Stimulated activated CD8-positive, alpha-beta memory T cell treated with anti-CD3 and anti-CD28 coated beads, Interleukin-4, amount 100 ng/mL, for 4 hours (primary cell): ENCODE measurements at places on chromosomes 2 and 18.

DNA sequence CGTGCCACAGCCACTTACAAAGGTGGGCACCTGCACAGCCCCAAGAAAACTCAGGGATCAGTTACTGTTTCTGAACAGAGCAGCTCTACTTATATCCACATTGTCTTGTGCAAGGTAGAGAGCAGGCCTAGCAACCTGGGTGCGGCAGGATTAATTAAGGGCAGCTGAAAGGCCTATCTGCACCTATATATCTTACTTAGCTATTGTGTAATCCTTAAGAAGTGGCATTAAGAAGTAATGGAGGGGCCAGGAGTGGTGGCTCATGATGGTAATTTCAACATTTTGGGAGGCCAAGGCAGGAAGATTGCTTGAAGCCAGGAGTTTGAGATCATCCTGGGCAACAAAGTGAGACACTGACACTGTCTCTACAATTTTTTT is 12.8 kb upstream of the ARL5A start:
- no peak for DNase-seq

DNA sequence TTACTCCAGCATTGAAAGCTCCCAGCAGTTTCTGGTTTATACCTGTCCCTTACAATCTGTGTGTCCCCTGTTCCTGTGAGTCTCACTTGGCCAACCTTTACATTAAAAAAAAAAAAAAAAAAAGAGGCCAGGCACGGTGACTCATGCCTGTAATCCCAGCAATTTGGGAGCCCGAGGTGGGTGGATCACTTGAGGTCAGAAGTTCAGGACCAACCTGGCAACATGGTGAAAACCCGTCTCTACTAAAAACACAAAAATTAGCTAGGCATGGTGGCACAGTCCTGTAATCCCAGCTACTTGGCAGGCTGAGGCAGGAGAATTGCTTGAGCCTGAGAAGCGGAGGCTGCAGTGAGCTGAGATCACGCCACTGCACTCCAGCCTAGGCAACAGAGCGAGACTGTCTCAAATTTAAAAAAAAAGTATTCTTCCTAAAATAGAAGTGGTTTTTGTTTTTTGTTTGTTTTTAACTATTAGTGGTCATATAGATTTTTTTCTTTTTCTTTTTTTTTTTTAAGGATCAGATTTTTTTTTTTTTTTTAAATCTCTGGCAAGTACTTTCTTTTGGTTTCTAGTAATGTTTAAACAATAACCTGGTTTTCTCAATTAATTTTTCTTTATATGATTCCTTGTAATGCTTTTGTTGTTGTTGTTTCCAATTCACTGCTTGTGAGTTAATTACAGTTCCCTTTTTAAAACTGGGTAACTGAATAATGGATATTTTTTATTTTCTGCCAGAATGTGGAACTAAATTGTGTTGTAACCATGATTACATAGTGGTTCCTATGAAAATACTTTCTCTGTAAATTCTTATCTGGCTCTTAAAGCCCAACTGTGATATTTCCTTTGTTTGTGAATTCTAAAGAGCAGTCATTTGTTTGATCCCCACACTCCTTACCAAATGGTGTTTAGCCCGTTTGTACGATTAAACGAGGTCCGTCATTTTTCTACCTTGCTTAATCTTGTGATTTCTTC is 116.8 kb downstream of the CTAGE1 start:
- no peak for DNase-seq

GRCh38 chr18:79643054-79643984 is 36.3 kb upstream of the CTDP1 start:
- no peak for DNase-seq

DNA sequence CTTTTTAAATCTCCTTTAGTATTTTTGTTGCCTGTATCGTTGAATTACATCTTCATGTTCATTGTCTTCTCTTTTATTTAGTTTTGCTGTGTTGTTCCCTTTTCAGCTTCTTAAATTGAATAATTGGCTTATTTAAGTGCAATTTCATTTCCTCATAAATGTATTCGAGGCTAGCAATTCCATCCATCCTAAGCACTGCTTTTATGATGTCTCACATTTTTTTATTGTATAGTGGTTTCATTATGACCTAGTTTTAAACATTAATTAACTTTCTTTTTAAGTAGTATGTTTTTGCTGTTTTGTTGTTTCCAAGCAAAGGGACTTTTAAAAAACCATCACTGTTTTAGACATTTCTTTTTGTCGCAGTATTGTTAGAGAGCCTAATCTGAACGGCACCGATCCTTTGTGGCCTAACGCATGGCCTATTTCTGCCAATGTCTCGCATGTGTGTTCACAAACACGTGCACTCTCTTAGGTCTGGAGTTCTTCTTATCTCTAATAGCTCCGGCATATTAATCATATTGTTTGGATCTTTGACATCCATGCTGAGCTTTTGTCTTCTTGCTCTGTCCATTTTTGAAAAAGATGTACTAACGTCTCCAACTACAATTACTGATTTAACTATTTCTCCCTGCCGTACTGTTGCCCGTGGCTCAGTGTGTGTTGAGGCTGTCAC is 59.6 kb upstream of the ZNF516 start:
- no peak for DNase-seq

GRCh38 chr2:216533609-216534008 is 35.0 kb downstream of the RPL37A start:
- DNase-seq: no peak

GRCh38 chr2:20677301-20678085 is 10.5 kb downstream of the GDF7 start:
- DNase-seq: no peak

GRCh38 chr2:200380091-200380561 is 73.6 kb downstream of the SPATS2L start:
- no peak for DNase-seq

DNA sequence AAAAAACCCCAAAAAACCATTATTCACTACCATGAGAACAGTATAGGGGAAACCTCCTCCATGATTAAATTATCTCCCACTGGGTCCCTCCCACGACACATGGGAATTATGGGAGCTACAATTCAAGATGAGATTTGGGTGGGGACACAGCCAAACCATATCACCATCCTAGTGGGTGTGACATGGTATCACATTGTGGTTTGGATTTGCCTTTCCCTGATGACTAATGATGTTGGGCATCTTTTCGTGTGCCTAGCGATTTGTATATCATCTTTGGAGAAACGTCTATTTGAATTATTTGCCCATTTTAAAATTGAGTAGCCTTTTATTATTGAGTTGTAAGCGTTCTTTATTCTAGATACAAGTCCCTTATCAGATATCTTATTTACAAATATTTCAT is 8.7 kb upstream of the ASAP2 start:
- DNase-seq: no peak

DNA sequence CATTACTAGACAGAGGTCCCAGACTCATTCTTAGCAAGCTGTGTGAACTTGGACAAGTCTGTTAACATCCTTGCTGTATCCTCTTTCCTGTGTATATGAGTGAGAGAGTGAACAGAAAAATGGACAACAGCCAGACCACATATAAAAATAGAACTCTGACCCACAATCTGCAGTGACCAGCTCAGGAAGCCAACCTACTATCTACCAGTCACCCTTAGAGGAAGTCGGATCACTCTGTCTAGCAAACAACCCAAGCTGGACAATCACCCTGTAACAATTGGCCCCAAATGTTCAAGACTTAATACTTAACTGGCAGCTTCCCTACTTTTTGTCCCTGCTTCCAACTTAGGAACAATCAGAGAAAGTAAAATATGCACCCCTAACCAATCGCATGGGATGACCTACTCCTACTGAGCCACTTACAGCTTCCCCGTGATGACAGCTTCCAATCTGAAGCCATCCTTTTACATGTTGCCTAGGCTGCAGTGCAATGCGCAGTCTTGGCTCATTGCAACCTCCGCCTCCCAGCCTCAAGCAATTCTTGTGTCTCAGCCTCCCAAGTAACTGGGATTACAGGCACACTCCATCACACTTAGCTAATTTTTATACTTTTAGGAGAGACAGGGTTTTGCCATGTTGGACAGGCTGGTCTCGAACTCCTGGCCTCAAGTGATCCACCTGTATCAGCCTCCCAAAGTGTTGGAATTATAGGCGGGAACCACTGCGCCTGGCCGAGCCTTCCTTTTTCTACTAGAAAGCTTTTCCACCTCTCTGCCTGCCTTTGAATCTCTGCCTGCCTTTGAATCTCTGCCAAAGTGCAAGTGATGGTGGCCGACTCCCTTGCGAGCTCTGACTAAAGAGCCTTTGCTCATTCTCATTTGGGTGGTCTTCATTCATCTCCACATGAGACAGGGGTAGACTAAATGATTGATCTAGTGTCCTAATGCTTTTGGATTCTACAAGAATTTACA is 158.3 kb upstream of the NDUFV2 start:
- no peak for DNase-seq

DNA sequence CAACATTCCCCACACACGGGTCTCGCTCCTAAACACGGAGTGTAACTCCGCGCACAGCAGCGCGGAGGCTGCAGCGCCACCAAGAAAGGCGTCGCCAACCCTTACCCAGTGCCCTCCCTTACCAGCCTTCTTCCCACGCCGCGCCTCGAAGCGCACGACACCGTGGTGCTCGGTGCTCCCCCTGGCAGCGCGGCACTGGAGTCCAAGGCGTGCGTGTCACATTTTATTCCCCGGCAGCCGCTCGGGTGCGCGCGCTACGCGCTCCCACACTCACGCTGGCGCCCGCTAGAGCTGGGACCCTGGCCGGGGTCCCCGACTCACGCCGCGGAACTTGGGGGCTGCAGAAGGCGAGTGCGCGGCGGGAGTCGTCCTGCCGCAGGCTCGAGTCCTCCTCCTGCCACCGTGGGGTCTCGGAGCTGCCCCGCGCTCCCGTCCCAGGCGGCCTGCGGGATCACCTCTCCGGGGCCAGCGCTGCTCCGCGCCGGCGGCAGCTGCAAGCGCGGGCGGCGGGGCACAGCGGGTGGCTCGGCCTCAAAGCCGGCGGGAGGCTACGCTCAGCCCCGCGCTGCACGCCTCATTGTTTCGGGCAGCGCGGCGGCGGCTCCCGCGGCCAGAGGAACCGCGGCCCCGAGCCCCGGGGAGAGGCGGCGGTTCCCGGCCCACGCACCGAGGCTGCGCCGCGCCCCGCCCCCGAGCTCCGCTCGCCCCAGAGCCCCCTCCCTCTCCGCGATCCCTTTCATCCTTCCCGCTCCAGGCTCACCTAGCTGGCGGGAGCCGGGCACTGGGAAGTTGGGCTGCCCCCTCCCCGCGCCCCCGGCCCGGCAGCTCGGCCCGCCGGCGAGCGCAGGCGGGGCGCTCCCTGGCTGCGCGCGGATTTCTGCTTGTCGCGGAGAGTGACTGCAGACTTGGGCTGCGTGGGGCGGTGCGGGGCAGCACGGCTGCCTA is at the start of gene ST6GAL2:
TSS of gene ST6GAL2 (minus strand) at position 197 of the 945 bp plus-strand sequence. CDS start 42,190 bp downstream, outside the sequence.
- no peak for DNase-seq

DNA sequence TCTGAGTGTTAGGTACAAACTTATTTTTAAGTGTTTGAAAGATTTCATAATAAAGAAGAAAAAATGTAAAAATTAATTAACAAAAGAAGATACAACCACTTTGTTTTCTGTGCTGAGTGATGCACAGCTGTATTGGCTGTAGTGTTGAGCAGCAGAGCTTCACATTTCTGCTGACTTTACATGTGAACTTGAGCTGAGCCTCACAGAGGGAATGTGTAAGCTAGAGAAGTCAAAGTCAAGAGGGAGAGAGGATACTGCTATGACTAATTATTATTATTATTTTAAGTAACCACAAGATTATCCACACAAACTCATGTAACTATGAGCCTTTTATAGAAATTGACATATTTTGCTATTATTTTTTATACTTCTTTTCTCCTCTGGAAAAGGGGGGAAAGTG is 159.1 kb upstream of the ZSWIM2 start:
- no peak for DNase-seq

DNA sequence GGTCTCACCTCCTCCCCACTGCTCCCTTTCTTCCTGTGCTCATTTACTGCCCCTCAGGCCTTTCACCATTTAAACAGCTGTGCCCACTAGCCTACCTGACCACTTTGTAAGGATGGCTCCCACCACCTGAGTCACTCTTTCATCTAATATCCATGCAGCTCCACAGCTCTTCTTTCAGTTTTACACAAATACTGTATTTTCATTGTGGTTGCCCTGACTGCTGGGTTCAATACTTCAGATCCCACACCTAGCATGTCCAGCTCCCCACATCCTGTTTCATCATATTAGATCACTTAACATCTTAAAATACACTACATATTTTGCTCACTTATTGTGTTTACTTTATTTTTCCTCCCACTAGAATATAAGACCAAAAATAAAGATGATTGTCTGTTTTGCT is 1110.6 kb downstream of the TSN start:
- DNase-seq: no peak

DNA sequence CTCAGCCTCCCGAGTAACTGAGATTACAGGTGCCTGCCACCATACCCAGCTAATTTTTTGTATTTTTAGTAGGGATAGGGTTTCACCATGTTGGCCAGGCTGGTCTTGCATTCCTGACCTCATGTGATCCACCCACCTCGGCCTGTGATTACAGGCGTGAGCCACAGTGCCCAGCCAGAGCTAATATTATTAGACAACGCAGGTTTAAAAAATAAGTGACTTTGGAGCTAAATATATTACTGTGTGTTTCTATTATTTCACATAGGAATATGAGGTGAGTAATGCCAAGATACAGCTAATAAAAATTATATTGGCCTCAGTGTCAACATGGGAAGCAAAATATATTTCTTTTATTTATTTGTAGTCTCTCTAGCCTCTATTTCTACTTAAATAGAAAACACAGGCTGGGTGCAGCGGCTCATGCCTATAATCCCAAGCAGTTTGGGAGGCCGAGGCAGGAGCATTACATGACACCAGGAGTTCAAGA is 120.2 kb downstream of the C2orf74 start:
- no peak for DNase-seq

GRCh38 chr2:132473174-132473883 is 56.7 kb downstream of the GPR39 start:
- no peak for DNase-seq

- no peak for DNase-seq
Observed at GRCh38 chr18:49813069-49813318, 339 bp downstream of the ACAA2 start.

DNA sequence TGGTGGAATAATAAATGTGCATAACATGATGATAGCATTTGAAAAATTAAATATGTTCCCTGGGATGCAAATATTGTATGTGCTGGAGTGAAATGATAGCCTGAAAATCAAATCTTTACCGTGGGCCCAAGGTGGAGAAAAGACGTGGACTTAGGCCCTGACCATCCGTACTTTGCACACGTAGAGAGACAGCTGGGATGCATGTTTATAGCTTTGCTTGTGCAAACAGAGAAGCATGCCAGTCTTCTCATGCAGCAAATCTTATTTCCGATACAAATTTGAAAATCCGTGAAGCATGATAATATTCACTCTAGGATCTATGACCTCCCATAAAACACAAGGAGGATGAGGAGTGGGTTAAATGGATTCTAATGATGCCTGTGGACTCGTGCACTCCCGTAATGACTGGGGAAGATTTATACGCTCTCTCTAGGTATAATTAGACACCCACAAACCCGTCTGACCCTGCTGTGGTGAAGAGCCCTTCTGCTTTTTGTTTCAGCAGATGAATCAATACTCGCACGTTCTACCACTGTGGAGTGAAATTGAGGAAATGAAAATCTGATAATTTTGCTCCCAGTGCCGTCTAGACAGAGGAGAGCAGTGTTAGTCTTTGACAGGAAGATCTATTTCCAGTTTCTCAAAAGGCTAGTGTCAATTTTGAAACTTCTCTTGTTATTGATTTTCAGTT is 810.3 kb upstream of the SALL3 start:
- no peak for DNase-seq

GRCh38 chr2:135091681-135092080 is 39.6 kb downstream of the RAB3GAP1 start:
- no peak for DNase-seq
